NCI-H1694 (cell line): ENCODE measurements at places on chromosomes 2 and 18.
A peak's percentile ranks its signal among the peaks of the same experiment; 100 is the strongest.

GRCh38 chr2:134391751-134392160, 137.9 kb downstream of the MGAT5 start:
- no peak for DNase-seq

- peak; percentile 75 for DNase-seq
These were observed 1.7 kb downstream of the MAP2 start for GRCh38 chr2:209425471-209426071.

GRCh38 chr2:15818318-15818753, 122.0 kb upstream of the MYCN start:
- DNase-seq: no peak

- DNase-seq: no peak
These were observed 220.0 kb downstream of the SMAD2 start for GRCh38 chr18:47710451-47710850.

- no peak for DNase-seq
These were observed 154.3 kb downstream of the TMEM163 start for GRCh38 chr2:134564549-134564948.

GRCh38 chr2:157786663-157787363, 89.3 kb downstream of the ACVR1 start:
- DNase-seq: no peak

- no peak for DNase-seq
These were observed 6.1 kb upstream of the TMBIM1 start for GRCh38 chr2:218298314-218298875.

DNA sequence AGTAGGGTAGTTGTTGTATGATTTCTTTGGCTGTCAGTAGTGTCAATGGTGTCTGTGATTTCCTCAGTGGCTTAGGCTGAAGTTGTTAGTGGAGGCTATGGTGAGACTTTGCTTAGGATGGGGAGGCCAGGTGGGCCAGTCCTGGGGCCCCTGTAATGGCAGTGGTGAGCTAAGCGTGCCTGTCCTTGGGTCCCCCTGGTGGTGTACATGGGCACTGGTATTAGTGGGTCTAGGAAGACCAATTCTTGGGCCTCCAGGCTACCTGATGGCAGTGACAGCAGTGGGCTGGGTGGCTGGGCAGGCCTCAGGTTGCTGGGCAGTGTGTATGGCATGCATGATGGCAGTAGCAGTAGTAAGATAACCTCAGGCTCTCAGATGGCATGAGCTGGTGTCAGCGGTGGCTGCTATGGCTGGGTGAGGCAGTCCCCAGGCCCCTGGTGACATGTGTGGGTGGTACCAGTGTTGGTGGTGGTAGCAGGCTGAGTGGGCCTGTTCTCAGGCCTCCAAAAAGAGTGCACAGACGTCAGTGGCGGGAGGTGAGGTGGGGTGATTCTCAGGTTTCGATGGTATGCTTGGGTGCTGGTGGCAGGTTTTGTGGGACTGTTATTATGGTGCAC, 103.2 kb downstream of the KLHL14 start:
- no peak for DNase-seq

DNA sequence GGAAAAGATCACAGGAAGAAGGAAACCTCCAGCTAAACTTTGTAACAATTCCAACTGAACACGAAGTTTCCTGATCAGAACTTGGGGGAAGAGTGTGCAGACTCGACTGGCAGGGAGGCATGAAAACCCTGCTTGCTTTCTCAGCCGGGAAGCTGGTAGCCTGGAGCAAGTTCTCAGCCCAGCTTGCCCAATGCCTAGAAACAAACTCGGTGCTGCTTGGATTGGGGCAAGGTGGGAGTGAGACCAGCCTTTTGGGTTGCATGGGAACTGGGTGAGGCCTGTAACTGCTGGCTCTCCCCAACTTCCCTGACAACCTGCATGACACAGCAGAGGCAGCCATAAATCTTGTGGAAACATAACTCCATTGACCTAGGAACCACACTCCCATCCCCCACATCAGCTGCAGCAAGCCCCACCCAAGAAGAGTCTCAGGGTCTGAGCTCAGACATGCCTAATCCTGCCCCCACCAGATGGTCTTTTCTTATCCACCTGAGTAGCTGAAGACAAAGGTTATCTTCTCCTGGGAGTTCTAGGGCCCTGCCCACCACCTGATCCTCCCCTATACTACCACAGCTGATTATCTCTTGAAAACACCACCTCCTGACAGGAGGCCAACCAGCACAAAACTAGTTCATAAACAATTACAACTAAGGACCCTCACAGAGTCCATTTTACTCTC, 1859.7 kb upstream of the CELF4 start:
- DNase-seq: no peak

DNA sequence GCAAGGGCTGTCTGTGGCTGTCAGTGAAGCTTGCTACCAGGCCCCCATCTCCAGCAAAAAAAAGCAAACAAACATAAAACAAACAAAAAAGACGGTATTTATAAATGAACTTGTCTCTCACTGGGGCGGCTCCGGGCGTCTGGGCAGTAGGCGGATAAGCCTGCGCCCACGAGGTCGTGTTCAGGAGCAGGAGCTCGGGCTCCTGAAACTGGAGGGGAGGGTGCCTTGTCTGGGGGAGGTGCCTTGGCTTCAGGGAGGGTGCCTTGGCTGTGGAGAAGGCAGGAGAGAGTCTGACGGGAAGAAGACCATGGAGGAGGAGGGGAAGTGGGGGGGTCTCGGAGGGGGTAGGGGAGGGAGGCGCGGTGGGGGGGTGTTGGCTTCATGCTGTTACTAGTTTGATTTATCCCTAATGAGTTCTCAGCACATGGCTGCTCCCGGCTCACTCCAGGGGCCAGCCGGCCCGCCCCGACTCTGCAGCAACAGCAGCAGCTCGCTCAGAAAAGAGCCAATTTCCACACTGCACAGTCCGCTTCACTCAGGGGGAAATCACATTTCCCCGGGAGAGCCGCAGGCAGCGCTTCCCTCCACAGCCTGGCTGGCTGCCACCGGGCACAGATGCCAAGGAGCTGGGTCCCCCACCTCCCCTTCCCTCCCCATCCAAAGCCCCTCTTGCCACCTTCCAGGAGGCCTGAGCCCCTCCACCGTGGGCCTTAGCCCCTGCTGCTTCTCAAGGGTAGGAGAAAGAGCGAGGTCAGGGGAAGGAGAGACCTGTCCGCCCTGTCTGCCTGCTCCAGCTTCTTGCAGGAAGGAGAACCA, 38.7 kb downstream of the PSD4 start:
- DNase-seq: peak; percentile 34

GRCh38 chr18:26662996-26663395, 114.6 kb upstream of the KCTD1 start:
- no peak for DNase-seq

DNA sequence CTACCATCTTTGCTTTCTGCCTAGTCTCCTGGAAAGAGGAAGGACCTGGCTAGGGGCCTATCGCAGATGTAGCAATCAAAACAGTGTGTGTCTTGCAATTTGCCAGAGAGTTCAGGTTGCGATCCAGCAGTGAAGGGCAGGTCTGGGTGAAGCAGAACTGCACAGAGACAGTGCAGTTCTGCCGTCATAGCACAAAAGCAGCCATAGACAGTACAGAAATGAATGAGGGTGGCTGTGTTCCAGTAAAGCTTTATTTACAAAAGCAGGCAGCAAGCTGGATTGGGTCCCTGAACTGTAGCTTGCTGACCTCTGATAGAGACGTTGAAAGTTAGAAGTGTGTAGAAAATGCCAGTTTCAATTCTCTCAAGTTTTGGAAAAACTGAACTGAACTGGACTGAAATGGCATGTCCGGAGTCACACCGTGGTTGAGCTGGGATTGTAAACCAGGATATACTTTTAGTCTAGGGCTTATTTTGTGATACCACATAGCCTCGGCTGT, 186.8 kb downstream of the LTBP1 start:
- DNase-seq: no peak

DNA sequence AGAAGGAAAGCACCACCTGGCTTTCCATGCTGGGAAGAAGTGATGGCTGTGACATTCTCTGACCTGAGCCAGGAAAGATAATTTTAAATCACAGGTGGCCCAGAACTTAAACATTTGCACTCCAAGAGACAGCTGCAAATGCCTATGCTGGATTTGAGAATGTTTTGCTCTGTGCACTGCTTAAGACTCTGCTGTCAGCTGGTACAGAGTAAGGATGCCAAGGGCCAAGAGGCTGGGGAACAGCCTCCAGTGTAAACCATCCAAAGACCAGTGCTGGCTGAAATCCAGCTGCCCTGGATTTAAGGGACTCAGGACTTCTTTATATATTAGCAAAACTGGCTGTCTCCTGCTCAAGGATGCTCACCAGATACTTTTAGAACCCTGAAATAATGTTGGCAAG, 3.9 kb downstream of the HOXD8 start:
- DNase-seq: no peak

DNA sequence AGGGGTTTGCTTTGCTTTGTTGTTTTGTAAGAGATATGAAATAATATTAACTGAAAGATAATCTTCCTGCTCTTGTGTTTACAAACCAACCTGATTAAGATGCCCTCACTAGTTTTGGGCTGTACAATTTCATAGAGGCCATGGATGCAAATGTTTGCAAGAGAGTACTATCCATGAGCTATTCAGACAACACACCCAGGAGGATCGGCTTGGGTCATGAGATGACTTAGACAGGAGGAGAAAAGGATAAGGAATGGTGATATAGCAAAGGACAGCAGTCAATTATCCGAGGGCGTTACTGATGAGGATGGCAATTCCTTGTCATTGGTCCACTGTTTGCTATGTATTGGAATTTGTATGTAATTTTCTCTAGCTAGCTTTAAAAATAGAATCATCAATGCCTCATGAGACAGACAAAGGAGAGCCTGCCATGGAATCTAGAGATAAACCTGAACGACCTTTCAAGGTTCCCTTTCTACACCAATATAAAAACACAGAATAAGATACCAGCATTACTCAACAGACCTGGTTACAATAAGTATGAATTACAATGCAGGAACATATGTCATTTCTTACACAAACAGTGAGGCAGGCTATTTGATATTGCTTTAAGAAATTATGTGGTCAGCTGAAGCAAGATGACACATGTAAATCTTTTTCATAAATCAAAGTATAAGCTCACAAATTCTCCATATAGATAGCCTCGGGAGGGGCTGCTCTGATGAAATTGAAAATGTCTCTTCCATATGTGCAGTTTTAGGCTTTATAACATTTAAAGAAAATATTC, 54.4 kb upstream of the SOS1 start:
- DNase-seq: no peak
